ENCODE measurements at places on chromosomes 2 and 18.

- DNase-seq, result no peak
These were observed 249.8 kb downstream of the NBAS start for GRCh38 chr2:15311201-15311907.

GRCh38 chr2:39494784-39495251 is 57.7 kb upstream of the MAP4K3 start:
- DNase-seq, result no peak

GRCh38 chr2:75102011-75102410 is 97.3 kb downstream of the TACR1 start:
- DNase-seq, result no peak

GRCh38 chr2:159982842-159983785 is 79.3 kb downstream of the PLA2R1 start:
- no peak for DNase-seq

- DNase-seq, result no peak
These were observed 72.7 kb downstream of the NYAP2 start for GRCh38 chr2:225472161-225472560.

DNA sequence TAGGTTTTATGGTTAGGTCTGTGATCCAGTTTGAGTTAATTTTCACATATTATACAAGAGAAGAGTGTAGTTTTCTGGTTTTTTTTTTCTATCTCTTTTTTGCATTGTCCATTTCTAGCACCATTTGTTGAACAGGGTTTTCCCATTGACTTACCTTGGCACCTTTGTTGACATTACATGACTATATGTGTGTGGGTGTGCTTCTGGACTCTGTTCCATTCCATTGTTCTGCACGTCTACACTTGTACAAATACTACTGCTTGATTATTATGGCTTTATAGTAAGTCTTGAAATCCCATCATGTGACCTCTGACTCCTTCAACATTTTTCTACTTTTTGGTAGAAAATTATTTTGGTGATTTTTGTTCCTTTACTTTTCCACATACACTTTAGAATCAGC is 38.7 kb downstream of the UBE2F start:
- DNase-seq, result no peak

DNA sequence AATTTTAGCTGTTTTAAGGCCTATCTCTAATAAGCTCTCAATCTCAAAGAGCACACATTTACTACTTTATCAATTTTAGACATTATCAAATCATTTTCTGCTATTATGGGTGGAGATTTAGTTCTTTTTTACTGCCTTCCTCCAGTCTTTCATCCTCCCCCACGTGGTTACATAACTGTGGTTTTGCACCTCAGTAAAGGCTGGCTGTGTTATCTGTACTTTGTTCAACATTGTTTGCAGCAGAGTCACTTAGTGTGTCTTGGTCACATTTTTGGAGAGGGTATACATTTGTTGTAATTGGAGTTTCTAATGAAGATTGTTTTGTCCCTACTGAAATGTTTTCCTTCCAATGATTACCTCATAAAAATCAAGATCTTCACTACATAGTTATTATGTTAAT is 549.6 kb upstream of the CELF4 start:
- no peak for DNase-seq

GRCh38 chr18:71625556-71626090 is 918.5 kb downstream of the CBLN2 start:
- no peak for DNase-seq

- no peak for DNase-seq
These were observed 25.4 kb upstream of the GLI2 start for GRCh38 chr2:120710256-120710655.

DNA sequence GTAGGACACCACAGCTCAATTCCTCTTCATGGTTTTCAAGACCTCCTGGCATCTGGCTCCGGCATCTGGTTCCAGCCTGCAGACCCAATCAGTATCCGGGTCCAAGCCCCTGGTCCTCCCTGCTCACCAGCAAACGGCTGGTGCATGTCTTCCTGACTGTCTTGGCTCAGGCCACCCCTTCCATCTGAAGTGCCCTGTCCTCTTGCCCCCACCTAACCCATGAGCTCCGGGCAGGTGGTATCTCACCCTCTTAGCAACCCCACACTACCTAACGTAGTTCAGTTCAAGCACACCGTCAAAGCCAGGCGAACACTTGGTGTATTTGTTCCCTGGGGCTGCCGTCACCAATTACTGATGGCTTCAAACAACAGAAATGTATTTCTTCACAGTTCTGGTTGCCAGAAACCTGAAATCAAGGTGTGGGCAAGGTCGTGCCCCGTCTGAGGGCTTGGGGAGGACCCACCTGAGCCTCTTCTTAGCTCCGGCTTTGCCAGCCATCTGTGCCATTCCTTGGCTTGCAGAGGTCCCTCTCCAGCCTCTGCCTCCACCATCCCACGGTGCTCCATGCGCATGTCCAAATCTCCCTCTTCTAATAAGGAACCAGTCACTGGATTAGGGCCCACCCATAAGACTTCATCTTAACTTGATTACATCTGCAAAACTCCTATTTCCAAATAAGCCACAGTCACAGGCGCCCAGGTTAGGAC is 47.2 kb upstream of the ID2 start:
- DNase-seq, result no peak

GRCh38 chr2:220279372-220279771 is 651.9 kb downstream of the SLC4A3 start:
- DNase-seq, result no peak

- DNase-seq, result no peak
These were observed 78.2 kb downstream of the TCF4 start for GRCh38 chr18:55509631-55510324.
